GM23338 (cell line): ENCODE measurements at places on chromosomes 3 and 15. TPM values are rescaled to one million over a fixed set of nuclear protein-coding genes. Genes with fewer than 3 reads are reported as not detected.

The AMIGO3 gene
- polyA plus RNA-seq, result 2.9 and 3.5 TPM in 2 replicates

The CPNE4 gene
- polyA plus RNA-seq, result 1.3 and 2.0 TPM in 2 replicates

The GOLGA8R gene
- 0.27 TPM in 1 of 2 replicates, not detected in the other for polyA plus RNA-seq

GRCh38 chr3:126464997-126465396, 10.7 kb downstream of the ZXDC start:
- no peaks in the 10 kb centered on the region for H3K27me3 ChIP-seq
- H3K36me3 ChIP-seq, result peaks cover 48% of the 10 kb centered on the region
- H3K4me1 ChIP-seq, result no peaks in the 10 kb centered on the region
- no peak for DNase-seq

DNA sequence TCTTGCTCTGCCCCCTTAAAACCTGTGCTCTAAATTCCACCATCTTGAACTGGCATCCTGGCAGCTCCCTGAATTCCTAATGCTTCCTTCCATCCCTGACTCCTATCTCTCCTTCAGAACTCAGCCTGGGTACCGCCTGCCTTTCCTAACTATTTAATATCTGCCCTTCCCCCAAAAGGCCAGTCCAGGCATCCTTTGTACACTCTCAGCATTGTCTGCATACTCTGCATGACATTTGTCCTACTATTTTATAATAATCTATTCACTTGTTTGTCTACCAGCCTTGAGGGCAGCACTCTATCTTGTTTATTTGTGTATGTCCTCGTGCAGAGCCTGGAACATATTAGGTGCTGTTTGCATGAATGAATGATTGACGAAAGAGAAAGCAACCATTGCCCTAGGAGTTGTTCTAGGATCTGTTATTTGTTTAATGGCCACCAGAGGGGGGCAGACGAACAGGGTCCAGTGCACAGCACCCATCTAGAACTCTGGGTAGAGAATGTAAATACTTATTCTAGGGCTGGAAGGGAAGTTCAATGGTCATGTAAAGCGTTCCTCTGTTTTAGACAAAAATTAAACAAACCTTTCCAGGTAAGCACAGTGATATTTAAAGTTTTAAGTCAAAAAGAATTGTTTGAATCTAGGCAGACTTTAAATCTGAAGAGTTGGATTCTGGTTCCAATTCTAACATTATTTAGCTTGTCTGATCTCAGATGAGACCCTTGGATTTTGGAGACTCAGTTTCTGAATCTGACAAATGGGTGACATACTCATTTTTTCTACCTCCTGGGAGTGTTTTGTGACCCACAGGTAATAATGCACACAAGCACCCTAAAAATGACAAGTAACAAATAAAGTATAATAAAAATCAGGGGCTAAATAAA, 125.8 kb upstream of the GALNT15 start:
- no peak overlapping the region for H3K27ac ChIP-seq
- no peaks in the 10 kb centered on the region for H3K36me3 ChIP-seq
- DNase-seq, result peak; percentile 82

GRCh38 chr15:85761635-85762034, 33.1 kb downstream of the KLHL25 start:
- no peak overlapping the region for H3K4me3 ChIP-seq
- no peaks in the 10 kb centered on the region for H3K36me3 ChIP-seq
- DNase-seq, result no peak
- no peaks in the 10 kb centered on the region for H3K27me3 ChIP-seq

GRCh38 chr3:195774917-195775316, 36.8 kb downstream of the MUC4 start:
- DNase-seq, result peak; percentile 81
- H3K4me3 ChIP-seq, result no peak overlapping the region
- no peaks in the 10 kb centered on the region for H3K27me3 ChIP-seq
- no peaks in the 10 kb centered on the region for H3K4me1 ChIP-seq
- H3K36me3 ChIP-seq, result no peaks in the 10 kb centered on the region
- H3K27ac ChIP-seq, result no peak overlapping the region

DNA sequence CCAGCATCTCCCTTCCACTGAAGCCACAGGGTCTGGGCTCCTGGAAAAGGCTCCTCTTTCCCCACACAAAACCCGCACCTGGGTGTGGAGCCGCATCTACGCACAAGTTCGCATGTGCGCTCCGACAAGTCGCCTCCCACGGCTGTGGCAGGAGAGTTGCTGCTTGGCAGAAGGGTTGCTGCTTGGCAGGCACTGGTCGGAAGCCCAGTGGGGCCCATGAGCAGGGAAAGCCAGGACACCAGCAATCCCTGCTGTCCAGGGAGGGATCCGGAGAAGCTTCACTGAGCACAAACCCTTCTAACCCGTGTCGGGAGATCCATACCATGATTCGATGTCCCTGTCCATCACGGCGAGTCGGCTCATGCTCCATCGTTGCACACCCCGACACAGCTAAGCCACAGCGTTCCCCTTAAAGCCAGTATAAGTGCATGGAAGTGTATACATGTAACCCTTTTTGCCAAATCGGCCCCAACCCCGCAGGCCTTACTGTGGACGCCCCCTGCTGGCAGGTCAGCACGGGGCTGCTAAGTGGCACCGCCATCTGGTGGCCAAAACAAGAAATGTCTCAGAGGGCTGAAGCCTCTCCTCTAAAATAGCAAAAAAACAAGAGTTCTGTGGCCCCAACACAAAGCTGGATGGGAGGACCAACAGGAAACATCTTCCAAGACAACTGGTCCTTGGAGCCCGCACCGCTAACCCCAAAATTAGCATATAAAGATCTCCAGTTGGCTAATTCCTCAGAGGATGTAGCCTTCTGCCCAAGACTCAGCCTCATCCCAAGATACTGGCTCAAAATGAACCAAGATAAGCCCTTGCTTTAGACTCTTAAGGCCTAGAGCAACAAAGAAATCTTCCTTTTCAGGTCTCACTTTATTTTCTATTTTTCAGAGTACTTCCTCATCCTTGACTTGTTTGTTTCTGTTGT, 8.3 kb downstream of the ANKRD63 start:
- H3K4me1 ChIP-seq, result peaks cover 14% of the 10 kb centered on the region
- H3K4me3 ChIP-seq, result no peak overlapping the region
- peaks cover 14% of the 10 kb centered on the region for H3K27me3 ChIP-seq
- peak; percentile 96 for DNase-seq
- H3K27ac ChIP-seq, result no peak overlapping the region
- no peaks in the 10 kb centered on the region for H3K36me3 ChIP-seq
